ENCODE measurements at places on chromosomes 3 and 15.

- no peak for DNase-seq
Observed at GRCh38 chr3:33299395-33300081, 22.3 kb downstream of the FBXL2 start.

DNA sequence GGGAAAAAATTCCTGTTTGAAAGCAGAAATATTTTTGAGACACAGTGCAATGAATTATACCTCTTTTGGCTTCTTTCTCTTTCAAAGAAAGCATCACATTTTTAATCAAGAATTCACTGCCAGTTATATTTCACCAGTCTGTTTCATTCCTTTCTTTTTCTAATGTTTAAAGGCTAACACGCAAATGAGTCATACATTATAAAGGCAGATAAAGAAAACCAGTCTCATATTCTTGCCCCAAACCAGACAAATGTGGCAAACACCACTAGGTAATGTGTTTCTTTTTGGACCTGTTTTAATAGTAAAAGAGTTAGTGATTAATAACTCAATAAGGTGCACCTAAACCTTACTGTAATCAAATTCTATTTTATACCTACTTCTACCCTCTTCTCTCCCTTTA, 83.8 kb downstream of the PLOD2 start:
- no peak for DNase-seq

DNA sequence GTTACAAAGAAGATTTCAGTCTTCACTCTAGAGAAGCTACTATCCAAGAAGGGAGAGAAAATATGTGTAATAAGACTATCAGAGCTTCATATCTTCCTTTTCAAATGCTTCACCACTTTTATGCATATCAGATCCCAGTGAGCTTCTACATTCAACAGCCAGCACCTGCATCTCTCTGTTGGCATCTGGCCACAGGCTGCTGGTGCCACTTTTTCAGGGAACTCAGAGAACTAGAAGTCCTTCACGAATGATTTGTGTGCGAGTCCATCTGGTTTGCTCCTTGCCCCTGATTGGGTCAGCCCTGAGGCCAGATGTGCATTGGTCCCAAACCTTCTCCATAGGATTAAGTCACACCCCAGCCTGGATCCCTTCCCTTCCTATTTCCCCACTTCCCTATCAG, 22.1 kb downstream of the SNTN start:
- DNase-seq: no peak

- no peak for DNase-seq
Observed at GRCh38 chr3:141767066-141767465, 3.9 kb downstream of the GRK7 start.

GRCh38 chr3:53709860-53710674, 136.2 kb downstream of the CHDH start:
- peak; percentile 19 for DNase-seq

- no peak for DNase-seq
Observed at GRCh38 chr3:169390741-169391305, 272.7 kb downstream of the MECOM start.

DNA sequence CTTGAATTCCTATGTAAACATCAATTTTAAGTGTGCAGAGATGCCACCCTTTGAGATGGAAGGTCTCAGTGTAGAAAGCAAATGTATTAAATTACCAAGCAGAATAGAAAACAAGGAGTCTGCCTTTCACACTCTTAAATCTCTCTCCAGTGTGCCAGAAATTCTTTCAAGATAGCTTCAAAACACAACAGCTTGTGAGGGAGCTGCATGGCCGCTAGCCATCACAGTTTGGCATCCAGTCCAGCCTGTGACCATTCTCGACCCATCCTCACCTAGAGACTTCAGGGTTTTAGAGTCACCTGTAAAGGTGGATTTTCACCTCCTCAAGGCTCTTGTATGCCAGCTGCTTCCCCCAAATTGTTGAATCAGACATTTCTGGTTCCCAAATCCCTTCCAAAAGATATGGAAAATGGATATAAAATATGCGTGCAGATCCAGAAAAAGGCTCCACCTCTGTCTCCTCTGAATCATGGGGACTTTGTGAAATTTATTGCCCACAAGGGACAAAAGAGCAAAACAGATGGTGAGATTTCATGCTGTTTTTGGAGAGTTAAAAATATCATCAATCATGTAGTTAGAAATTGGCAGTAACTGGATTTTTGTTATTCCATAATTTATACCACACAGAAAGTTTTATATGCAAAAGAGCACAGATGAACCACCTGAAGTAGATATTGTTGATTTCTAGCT, 114.2 kb upstream of the THRB start:
- no peak for DNase-seq

GRCh38 chr15:98800437-98801233, 152.3 kb downstream of the IGF1R start:
- no peak for DNase-seq

DNA sequence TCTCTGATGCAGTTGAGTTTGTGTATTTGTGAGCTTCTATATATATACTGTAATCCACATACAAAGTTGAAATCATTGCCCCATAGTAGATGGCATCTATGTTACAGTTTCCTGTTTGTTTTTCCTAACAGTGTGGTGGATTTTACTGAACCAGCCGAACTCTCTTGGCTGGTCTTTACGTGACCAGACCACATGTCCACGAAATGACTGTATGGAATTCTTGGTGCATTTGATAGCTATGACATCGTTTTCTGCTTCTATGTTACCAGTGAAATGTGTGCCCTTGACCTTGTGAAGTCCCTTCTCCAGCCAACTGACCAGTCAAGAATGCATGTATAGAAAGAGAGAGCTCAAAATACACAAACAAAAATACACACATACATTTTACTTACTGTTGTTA, 1.8 kb downstream of the KCNMB2 start:
- DNase-seq: no peak

DNA sequence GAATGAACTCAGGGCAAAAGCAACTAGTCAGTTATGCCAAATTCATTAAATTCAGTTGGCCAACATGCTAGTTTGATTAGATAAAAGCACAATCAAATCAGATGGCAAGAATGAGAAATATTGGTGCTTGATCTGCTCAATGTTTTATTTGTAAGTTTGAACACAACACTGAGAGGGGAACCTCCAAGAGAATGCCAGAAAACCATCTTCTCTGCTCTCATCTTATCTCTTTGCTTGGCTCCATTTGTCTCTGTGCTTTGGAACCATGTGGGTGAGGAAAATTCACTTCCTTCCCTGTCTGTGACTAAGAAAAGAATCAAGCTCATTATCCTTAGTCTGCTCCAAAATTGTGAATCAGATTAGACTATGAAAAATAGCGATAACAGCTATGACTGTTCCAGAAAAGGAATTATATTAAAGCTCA, 43.6 kb upstream of the DCBLD2 start:
- DNase-seq: no peak

- no peak for DNase-seq
Observed at GRCh38 chr3:136658946-136659682, 93.1 kb downstream of the STAG1 start.

GRCh38 chr3:12380461-12380860, 91.6 kb downstream of the PPARG start:
- no peak for DNase-seq

DNA sequence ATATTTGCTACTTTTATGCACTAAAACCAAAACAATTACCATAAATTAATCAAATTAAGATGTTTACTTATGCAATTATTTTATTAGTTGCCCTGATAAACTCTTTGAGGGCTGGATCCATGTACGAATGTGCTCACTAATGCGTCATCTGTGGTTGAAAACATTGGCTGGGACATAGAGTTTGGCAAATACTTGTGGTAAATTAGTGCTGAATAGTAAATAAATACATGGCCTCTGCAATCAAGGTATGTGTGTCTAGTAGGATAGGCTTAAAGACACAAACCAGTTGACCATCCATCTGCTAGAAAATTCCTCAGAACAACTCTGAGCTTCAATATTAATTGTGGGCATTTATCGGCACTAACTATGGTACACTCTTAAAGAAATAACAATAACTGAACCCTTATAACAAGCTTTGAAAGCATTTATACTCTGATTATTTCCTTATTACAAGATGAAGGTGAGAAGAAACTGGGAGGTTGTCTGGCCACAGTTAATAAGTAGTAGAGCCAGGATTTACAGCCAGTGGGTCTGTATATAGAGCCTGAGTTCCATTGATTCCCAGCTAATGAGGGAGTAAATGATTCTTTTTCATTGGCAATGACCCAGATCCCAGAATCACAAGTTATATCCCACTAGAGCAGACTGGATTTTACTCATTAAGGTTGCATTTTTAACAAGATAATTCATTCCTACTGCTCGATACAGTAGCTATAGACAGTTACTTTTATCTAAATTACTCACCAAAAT, 169.5 kb upstream of the CNTN6 start:
- DNase-seq: no peak

DNA sequence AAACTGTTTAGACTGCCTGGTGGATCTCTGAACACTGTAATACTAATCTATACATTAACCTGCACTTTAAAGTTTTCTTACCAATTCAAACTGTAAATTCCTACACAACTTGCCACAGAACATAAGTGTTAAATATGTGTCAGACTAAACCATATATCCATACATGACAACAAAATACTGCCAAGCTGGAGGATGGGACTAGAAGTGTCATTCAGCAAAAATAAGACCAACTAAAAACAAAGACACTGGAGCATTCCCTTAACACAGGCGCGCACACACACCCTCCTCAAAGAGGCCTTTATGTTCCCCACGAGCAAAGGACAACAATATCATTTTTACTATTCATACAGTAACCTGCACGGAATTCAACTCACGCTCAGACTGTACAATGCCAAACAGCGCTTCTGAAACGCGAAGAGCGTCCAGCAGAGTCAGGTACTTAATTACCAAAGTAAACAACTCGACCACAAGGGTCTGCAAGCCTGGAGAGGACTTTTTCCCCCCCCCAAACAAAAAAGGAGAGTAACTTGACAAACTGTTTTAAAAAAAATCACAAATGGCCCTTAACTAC, 1.1 kb downstream of the DCUN1D1 start:
- DNase-seq: no peak

DNA sequence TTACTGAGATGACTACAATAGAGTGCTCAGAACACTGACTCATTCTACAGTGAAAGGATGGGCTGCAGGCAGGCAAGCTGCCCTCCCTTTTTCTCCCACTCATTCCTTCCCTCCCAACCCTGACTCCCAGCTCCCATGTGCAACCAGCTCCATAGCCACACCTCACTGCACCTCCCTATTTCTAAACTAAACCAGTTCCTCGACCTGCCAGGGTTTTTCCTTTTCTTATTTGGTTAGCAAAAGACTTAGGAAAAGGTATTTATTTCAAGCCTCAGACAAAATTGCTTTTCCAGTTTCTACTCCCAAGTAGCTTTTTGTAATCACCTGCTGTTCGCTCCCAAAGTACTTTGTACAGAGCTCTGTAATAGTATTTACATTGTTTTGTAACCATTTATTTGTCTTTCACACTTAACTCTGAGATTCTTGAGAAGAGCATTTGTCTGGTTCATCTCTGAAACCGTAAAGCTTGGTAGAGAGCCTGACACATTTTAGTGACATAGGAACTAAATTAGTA, 2.2 kb downstream of the AADAC start:
- no peak for DNase-seq

- DNase-seq: no peak
Observed at GRCh38 chr3:63565220-63565619, 87.3 kb upstream of the SNTN start.

DNA sequence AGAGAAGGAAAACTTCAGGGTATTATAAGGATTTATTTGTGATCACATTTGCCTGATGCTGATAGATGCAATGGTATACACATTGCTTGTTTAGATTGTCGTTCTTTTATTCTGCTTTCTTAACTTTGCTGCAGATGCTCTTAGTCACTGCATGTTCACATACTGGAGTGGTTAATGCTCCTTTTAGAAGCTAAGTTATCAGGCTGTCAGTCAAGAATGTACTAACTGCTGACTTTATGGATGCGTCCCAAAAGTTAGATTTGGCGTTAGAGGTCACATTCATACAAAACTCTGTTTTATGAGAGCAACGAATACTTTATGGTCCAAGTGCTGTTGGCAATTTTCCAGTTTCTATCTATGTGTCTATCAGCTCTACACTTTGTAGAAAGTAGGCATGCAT, 160.7 kb downstream of the BBX start:
- no peak for DNase-seq

- DNase-seq: no peak
Observed at GRCh38 chr3:27485866-27486265, 1.7 kb upstream of the SLC4A7 start.

DNA sequence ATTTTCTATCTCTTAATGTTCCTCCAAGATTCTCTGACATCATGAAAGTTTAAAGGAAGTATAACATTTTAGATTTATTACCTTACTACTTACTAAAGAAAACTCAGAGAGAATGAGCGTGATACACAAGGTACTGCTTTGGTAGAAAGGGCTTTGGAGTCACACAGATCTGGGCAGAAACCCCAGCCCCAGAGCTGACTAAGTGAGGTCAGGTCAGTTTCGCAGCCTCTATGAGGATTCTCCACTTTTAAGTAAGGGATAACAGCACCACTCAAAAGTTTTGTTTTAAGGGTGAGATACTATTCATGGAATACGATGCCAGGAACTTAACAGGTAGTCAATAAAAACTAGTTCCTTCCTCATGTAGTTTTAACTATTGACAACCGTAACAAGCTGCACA, 76.1 kb downstream of the CLDN11 start:
- DNase-seq: no peak

GRCh38 chr3:179181993-179182551, 33.9 kb downstream of the PIK3CA start:
- no peak for DNase-seq

GRCh38 chr3:105647047-105647446, 221.8 kb downstream of the CBLB start:
- DNase-seq: no peak

DNA sequence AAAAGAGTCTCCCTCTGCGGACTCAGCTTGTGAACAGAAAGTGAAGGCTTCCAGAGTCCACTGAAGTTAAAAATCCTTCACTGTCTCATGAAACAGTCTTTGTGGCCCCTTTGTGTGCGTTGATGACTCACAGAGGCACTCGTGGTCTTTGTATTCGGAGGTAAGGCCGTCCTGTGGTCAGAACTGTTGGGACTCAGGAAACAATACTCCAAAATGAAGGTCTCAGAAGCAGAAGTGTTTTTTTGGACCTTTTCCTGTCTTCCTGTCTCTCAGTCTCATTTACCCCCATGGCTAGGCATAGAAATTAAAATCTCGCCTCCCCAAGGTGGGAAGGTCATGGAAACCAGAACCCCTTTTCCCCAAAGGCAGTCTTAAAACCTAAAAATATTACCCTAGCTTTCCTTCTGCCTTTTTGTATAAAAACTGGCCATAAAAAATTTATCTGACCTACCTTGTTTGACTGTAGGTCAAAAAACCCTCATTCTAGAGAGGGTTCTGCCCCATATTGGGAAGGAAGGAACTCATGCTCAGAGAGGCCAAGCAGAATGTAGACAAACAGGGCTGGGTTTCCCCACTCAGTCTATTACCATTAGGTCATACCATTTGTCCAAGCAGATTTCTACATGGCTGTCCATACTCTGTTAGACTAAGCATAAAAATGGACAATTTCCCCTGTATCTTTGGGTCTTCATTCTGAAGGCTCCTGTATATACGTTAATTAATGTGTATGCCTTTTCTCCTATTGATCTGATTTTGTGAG, 19.1 kb upstream of the EPB42 start:
- DNase-seq: no peak

DNA sequence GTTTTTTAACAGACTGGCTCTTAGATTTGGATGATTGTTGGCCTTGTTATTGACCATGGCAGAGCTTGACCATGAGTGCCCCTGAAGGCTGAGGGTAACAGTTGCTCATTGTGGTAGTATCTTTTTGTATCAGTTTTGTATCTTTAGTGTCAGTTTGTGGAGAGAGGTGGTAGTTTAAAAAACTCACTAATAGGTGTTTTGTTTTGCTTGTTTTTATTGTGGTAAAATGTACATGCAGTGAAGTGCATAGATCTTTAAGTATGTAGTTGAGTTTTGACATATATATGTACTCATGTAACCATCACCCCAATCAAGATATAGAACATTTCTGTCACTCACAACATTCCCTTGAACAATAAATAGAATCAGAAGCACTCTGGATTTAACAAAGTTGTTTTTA, 9.8 kb downstream of the GMPS start:
- DNase-seq: no peak
